ENCODE measurements at places on chromosomes 1 and 21. TPM values are rescaled to one million over a fixed set of nuclear protein-coding genes. Genes with fewer than 3 reads are reported as not detected.

Gene HSD3B2
- not detected for total RNA-seq

Gene TMEM183A
- 62.4 TPM for total RNA-seq

Gene OR2T4
- total RNA-seq, result not detected

Gene FAM72C
- 1.0 TPM for total RNA-seq

Gene CD1E
- total RNA-seq, result 10.5 TPM

Gene F3
- 66.5 TPM for total RNA-seq

Gene ORC1
- 2.9 TPM for total RNA-seq

Gene NUCKS1
- total RNA-seq, result 65.6 TPM

Gene C1orf115
- total RNA-seq, result 11.1 TPM

Gene BATF3
- total RNA-seq, result not detected

DNA sequence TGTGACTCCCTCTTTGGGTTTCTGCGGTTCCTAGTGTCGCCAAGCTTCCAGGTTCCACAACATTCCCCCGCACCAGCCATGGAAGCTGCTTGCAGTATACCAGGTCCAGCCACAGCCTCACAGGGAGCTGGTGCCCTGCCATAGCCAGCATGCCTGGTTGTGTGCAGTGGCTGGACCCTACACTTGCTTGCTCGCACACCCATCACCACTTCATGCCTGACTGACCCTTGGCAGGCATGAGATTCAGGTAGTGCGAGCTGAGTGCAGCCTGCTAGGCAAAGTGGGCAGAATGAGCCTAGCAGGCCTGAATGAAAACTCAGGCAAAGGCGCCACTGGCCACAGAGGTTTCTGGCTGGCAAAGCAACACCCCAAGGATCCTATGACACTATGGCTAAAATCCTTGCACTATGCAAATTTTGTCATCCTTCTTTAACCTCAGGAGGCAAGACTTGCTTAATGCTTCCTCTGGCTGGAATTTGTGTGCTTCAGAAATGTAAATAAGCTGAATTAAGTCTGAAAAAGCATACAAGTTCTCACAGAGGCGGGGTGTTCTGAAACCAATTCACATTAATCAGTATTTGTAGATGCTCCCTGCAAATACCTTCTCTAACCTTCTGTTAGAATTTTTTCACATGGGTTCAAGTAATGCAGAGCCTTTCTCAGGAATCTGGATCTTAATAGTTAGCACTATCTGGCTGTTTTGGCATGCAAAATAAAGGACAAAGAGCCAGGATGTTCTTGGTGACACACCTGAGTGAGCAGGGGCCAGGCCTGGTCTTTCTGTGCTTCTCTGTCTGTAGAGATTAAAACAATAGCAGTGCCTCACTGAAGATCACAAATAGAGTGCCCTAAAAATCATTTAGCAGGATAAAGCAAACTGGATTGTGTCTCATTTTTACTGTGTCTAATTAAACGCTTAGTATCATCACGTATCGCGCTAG is 256.9 kb downstream of the GPATCH2 start:
- DNase-seq, result no peak

DNA sequence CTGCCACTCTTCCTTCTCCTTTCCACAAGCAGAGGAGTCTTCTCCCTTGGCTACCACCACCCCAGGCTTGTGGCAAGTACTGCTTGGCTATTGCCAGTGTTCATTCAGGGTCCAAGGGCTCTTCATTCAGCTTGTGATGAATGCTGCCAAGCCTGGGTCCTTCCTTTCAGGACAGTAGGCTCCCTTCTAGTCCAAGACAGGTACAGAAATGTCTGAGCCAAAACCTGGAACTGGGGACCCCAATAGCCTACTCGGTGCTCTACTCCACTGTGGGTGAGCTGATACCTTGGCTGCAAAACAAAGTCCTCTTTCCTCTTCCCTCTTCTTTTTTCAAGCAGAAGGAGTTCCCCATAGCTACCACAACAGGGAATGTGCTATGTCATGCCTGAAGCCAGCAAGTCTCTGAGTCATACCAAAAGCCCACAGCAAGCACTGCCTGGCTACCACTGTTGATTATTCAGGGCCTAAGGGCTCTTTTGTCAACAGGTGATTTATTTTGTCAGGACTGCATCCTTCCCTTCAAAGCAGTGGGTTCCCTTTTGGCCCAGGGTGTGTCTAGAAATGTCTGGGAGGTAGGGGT is 268.9 kb downstream of the HHAT start:
- no peak for DNase-seq

- DNase-seq, result no peak
Observed at GRCh38 chr1:63342402-63342801, 20.0 kb downstream of the FOXD3 start.

DNA sequence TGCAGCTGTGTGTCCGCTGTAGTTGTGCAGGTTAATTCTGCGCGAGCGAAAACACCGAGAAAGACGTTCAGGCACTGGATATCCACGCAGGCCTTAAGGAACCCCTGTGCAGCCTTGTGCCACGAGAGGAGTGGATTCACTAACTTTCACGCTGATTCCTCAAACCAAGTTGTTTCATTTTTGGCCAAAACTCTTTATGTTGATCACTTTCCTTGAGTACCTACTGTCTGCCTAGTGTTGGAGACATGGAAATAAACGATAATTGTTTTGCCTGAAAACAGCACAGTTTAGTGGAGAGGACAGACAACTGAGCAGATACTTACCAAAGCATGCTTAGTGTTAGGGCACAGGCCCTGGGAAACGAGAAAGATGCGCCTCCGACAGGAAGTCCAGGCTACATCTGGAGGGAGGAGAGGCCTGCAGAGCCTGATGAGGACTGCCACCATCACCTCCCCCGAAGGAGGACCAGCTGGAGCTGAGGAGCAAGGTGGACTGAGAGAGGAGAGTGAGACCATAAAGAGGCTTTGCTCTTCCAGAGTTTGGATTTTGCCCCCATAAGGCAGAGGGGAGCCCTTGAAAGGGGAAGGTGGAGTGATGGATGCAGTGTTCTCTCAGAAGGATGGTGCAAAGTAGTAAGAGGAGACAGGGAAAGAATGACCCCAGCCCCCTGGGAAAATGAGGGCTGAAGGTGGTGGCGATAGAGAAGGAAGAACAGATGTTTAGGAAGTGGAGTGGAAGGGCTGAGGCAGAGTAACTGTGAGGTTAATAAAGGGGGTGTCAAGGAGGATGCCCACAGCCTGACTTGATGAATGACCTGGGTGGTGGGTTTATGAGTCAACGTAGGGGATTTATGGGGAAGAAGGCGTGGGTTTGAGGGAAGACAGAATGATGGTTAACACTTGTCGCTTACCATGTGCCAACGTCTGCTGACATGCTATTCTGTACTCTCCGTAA is 956 bp upstream of the SCAF4 start:
- no peak for DNase-seq

DNA sequence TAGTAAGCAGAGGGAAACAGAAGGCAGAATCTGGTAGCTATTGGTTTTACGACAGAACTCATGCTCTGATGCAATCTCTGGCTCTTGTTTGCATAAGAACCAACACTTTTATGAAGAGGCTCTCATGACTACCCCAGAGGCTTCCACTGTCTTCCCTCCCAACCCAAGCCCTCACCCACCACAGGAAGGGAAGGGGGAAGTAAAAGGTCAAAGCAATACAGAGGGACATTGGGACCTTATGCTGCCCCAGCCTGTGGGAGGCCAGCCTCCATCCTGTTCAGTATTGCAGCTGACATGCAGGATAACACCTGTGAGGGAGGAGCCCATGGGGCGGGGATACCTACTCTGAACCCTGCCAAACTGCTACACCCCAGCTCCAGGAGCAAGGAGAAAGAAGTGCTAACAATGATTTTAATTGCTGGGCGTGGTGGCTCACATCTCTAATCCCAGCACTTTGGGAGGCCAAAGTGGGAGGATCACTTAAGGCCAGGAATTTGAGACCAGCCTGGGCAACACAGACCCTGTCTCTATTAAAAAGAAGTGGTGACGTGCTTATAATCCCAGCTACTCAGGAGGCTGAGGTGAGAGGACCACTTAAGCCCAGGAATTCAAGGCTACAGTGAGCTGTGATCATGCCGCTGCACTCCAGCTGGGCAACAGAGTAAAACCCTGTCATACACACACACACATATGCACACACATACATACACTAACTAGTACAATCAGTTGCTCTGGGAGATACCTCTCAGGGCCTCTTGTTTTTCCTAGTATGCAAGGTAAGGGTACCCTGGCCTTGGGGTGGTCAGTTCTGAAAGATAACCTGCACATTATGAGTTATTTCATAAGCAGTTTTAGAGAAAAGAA is 9.5 kb downstream of the MR1 start:
- DNase-seq, result no peak

GRCh38 chr1:167084757-167085156 is 5.4 kb downstream of the GPA33 start:
- DNase-seq, result no peak

- no peak for DNase-seq
Observed at GRCh38 chr1:167643441-167643840, 13.4 kb downstream of the RCSD1 start.

DNA sequence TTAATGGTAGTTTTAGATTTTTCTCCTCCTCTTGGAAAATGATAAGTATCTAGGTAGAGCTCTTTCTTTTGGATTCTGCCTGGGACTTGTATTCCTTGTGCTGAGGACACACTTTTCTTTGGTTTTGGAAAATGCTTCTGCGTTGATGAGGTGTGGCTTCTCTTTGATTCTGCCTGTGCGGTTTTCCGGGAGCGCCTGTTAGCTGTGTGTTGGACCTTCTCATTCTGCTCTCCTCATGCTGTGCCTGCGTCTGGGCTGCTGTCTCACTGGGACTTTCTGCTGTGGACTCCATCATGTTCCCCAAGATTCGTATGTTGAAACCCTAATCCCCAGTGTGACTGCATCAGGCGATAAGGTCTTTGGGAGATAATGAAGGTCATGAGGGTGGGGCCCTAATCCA is 21.0 kb downstream of the C1orf174 start:
- DNase-seq, result no peak

- no peak for DNase-seq
Observed at GRCh38 chr21:29875036-29875716, 64.6 kb downstream of the GRIK1 start.

- DNase-seq, result no peak
Observed at GRCh38 chr21:38182370-38182985, 74.3 kb upstream of the KCNJ15 start.

GRCh38 chr1:235027862-235028250 is 100.8 kb downstream of the TOMM20 start:
- DNase-seq, result no peak

- DNase-seq, result no peak
Observed at GRCh38 chr1:45337630-45338325, 2.2 kb upstream of the TOE1 start.

DNA sequence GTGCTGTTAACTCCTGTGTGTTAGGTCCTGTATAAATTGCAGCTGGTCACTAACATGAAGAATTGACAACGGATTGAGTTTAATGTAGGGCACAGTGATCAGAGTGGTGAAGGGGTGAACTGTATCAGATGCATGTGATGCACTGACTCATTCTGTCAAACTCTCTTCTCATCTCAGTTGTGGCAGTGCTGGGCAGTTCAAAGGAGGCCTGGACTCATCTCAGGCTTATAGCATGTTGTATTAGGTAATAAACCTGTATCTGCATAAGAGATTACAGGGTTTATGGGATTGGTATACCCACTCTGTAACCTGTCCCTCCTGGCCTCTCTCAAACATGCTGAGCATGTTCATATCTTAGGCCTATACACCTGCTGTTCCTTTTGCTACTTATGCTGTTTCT is 12.4 kb upstream of the GBP3 start:
- DNase-seq, result no peak

- no peak for DNase-seq
Observed at GRCh38 chr1:222096883-222097282, 355.0 kb upstream of the DUSP10 start.

GRCh38 chr1:226735576-226735975 is 3.5 kb downstream of the ITPKB start:
- no peak for DNase-seq

- DNase-seq, result no peak
Observed at GRCh38 chr1:37846647-37847339, 12.6 kb downstream of the MTF1 start.

DNA sequence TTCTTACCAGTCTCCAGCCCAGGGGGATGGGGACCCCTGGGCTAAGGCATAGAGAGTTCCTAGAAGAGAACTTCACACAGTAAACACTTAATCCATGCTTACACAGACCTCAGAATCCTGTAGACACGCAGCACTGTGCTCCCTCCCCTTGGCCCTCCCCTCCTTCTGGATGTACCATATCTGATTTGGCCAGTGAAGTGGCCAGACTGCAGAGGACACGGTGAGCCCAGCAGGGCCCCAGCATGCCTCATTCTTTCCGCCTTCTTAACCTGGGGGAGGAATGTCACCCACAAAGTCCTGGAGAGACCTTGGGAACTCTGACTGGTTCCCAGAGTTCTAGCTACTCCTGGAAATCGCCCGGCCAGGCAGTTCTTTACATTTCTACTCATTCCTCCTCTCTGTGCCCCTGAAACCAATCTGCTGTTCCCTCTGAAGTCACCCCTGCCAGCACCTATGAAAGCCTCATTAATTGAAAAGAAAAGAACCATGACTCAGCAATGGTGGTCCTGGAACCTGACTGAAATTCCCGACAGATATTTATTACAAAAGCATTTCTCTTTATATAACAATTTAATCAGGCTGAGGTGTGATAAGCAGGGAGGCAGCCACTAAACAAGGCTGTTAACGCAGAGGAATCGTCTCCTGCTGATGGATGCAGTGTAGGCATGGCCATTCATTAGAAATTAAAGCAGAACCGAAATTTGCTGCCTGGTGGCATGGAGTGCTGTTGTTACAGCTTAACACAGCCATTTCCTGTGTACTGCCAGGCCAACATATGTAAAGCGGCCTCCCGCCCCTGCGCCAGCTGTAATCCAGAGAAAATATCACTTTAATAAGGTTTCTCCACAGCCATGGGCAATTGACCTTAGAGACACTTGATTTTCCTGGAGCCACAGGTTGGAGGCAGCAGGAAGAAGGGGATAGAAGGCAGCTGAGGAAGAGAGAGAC is 74.6 kb upstream of the KCND3 start:
- DNase-seq, result no peak

GRCh38 chr1:46160212-46160611 is 14.7 kb upstream of the TSPAN1 start:
- no peak for DNase-seq

DNA sequence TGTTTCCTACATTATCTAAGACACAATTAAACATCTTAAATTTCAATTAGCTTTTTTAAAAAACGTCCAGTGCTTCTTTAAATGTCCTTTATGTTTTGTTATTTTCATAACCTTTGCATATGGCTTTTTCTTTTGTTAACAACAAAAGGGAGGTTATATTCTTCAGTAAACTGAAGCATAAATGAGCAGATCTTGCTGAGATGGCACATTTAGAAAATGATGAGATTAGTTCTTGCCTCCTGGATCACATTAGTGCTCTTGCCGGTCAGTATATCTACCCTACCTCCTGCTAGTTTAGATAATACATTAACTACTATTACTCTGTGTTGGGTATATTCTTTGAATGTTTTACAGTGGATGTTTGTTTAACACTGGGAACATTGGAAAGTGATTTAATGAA is 126.1 kb downstream of the DISP1 start:
- no peak for DNase-seq

GRCh38 chr1:190942475-190942874 is 464.8 kb upstream of the BRINP3 start:
- no peak for DNase-seq

- no peak for DNase-seq
Observed at GRCh38 chr1:33128781-33129180, 47.8 kb downstream of the AZIN2 start.

Data from suprapubic skin (tissue), 4 donors.